NK-92 treated with Interleukin-12 subunit alpha and Interleukin-12 subunit beta, amount 100 ng/mL, for 24 hours (cell line): ENCODE measurements at places on chromosomes 11 and 22.

DNA sequence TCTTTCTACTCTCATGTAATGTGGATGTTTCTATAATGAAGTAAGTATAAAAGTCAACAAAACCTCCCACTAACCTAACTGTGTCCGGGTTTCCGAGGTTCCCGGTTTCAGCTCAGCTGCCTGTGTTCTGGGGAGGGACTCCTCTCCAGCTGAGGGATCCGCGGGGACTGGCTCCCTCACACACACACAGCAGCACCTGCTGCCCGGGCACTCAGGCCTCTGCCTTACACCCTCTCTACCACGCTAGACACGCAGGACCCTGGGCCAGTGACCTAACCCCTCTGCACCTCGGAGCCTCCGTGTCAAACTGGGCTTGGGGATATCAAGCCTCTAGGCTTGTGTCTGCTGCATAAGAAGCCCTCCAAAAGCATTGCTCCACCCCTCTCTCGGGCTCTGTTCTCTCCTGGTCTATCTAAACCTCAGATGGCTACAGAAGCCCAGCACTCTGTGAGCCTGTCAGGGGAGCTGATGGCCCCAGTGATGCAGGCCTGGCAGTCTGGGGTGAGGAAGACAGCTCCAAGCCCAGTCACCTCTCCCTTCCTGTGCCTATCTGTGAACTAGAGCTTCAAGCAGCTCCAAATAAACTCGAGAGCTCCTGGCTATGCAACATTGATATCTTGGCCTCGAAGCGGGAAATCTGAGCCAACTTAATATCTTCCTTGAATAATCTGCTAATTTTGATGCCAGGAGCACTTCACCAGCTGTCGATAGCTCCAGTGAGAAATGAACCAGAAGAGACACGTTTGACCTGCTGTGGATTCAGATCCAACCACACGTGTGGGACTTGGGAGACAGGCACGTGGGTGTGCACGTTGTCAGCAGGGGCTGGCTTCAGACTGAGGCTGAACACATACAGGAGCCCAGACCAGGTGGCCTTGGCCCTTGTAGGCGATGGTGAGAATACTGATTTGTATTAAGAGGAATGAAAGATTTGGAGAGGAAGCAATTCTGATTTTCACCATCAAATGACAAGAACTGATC lies 232.7 kb upstream of the B3GAT1 start:
- no peak for DNase-seq

DNA sequence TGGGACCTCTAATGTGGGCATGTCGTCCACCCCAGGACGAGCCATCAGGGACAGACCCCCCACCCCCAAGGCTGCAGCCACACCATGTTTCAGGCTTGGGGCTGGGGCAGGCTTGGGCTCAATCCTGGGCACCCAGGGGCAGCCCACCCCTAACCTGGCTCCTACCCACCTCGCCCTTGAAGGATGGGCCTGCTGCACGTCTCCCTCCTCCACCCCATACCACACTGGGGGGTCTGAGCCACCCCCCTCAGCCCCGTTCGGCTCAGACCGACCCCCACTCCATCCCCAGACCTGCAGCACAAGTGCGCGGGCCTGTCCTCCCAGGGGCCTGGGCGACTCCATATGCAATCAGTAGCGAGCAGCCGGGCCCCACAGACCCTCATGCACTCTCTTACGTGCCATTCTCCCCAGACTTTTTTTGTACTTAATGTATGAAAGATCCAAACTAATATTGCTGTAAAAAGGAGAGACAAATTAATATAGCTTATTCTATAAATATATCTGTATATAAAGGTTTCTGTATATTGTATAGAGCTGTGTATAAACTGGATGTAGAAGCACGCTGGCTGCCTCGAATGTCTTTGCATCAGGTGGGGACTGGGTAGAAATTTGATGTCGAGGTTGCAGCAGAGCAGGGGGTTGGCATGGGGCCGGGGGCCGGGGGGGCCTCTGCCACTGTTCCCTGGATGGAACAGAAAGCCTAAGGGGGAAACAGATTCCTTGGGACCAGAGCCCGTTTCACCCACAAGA lies 5.8 kb upstream of the MYRF start:
- DNase-seq, result no peak

DNA sequence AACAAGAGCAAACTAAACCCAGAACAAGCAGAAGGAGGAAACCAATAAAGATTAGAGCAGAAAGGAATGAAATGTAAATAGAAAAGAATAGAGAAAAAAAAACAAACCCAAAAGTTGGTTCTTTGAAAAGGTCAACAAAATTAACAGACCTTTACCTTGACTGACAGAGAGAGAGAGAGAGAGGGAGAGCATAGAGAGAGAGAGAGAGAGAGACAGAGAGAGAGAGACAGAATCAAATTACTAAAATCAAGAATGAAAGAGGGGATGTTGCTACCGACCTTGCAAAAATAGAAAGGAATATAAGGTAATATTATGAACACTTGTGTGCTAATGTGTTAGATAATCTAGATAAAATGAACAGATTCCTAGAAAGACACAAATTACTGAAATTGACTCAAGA lies 22.6 kb upstream of the AMPD3 start:
- DNase-seq, result no peak

GRCh38 chr11:34190192-34191139 lies 85.0 kb downstream of the NAT10 start:
- DNase-seq, result no peak

DNA sequence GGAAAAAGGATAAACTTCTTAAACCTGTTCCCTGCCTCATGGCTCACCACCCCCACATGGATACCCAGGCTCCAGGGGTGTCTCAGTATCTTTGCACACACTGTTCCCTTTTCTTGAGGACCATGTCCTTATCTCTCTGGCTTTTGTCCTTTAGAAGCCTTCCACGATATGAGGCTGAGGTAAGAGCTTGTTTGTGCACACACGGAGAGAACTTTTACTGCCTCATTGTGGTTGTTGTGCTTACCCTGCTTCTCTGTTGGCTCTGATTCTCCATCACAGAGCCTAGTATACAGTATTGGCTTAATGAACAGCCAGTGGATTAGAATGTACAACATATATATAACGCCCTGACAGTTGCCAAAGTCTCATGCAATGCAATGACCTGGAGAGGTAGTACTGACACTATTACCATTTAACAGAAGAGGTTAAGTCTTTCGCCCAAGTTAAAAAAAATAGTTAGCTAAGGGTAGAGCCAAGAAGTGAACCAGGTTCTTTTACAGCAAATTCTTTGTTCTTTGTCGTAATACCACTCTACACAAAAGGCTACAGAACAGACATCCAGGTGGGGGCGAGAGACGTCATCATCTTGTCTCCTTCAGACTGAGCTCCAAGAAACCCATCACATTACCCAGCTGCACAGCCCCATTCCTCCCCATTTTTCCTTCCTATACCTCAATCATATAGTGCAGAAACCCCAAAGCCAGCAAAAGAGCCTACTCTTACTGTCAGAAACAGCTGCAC lies 117.3 kb downstream of the PLEKHA7 start:
- no peak for DNase-seq

- no peak for DNase-seq
Observed at GRCh38 chr22:46064228-46064965, 85.9 kb upstream of the PPARA start.

GRCh38 chr22:37235897-37236607 lies 8.0 kb downstream of the RAC2 start:
- no peak for DNase-seq

- no peak for DNase-seq
Observed at GRCh38 chr11:79296141-79296540, 144.7 kb downstream of the TENM4 start.

DNA sequence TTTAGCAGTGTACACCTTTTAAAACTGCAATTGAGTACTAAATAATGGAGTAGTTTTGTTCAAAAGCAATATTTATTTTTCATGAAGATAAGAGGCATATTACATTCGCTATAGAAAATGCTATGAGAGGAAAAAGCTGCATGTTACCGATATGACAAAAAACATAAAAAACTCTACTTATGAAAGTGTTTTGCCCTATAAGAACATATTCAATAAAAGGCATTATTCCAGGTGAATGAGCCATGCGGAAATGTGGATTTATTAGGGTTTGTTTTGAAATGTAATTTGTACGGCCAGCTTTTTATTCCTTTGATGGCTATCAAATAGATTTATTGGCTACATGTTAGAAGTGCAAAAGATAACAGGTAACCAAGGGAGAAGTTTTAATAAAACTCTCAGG lies 129.3 kb upstream of the DDI1 start:
- no peak for DNase-seq

GRCh38 chr11:123000721-123001120 lies 19.1 kb upstream of the BSX start:
- DNase-seq, result no peak

- DNase-seq, result no peak
Observed at GRCh38 chr22:28438183-28438768, 241.4 kb downstream of the TTC28 start.

DNA sequence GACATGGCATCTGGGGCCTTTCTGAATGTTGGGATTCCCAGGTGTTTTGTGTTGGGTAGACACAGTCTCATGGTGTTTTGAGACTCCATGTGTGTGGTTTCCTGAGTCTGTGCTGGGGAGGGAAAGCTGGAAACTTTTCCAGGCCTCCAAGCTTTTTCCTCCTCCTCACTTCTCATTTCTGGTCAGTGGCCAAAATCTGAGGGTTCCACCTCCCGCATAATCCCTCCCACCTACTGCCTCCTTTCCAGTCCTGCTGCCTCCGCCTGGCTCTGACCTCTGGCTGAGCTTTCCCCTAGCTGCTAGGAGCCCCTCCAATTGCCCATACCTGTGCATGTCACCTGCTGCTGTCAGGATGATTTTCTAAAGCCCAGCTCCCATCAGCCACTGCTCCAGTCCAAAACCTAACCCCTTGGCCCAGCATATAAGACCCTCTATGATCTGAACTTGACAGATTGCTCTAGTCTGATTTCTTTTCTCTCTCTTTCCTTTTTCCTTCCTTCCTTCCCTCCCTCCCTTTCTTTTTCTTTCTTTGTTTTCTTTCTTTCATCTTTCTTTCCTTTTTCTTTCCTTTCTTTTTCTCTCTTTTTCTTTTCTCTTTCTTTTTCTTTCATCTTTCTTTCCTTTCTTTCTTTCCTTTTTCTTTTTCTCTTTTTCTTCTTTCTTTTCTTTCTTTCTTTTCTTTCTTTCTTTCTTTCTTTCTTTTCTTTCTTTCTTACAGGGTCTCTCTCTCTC lies 51.4 kb upstream of the NECTIN1 start:
- DNase-seq, result no peak
